ENCODE measurements at places on chromosomes 1 and 21.

DNA sequence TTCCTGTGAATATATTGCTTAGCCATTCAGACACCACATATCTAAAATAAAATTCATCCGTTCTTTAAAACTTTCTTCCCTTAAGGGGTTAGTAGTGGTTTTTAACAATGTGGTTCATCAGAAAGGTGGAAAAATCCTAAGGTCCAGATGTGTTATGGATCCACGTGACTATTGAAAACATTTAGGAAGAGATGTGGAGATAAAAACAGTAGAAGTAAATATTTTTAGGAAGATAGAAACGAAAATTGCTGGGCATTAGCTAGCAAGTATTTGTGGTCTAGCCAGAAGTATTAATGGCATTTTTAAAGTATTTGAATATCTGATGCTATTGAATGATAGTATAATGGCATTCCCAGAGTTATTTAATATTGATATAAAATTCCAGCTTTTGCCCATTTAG, 180.8 kb downstream of the LTN1 start:
- no peak for DNase-seq

DNA sequence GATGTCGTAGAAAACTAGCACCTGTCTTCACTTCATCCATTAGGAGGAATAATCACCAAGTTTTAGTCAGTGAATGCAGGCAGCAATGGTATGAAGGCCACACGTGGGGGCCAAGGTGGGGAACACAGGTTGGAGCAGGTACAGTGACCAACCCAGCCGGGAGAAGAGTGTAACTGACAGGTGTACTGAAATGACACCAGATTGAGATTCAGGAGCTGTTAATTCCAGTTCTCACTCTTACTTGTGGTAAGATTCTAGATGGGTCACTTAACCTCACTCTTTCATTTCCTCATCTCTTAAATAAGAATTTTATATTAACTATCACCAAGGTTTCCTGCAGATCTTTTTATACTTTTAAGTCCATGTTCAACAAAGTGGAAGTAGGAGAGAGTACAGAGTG, 206.2 kb upstream of the PTBP2 start:
- DNase-seq = no peak

DNA sequence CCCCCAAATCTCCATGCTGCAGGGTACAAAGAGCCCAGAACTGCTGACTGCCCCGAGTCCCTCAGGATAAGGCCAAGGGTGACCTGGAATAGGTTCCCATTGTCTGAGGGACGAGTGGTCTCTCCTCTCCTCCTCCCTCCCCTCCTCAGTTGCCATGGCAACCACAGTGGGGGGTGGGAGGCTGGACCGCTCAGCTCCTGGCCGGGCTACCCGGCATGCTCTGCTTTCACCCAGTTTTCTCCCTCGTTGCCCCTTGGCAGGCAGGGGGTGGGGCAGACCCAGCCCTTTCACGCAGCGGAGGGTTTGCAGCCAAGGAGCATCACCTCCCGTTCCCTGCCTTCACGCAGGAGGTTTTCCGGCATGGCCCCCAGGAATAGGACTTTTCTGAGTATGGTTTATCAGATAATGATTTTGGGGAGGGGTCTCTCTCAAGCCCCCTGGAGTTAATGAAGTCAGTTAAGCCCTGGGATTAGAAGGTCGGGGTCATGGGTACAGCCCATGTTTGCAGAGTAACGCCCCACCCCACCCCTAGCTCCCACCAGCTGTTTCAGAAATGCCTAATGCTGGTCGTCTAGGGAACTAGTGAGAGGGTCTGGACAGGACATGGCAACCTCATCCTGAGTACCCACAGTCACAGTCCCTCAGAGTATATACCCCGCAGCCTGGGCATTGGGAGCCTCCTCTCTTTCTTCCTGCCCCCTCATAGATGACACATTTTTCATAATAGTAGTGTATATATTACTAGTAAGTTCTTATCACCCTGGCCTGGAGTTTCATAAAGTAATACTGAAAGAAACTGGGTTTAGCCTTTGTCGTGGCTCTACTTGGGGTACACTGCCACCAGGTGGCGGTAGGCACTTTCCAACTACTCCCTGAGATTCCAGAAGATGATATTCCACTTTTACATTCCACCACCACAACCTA, 20.7 kb downstream of the C1QB start:
- no peak for DNase-seq

DNA sequence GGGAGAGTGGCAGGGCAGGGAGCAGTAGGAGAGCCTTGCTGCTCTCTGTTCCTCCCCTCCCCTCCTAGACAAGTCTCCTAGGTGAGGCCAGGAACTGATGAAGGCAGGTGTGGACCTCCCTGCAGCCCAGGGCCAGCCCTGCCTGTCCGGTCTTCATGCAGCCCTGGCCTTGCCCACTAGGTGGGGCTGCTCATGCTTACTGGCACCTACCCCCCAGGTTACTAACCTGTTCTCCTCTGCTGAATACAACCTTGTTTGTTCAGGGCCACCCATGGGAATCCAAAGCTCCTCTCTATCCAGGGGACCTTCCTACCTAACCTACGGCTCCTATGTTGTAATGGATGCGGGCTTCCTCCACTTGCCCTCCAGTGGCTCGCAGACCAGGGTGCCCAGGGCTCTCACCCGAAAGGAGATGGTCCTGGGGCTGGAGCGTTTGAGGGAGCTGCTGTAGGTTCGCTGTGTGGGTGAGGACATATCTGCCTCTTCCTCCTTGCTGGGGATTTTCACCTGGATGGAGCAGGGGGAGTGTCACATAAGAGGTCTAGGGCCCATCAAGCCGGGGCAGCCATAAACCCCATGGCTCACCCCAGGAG, 7.9 kb upstream of the TNNT2 start:
- DNase-seq = peak; percentile 8

DNA sequence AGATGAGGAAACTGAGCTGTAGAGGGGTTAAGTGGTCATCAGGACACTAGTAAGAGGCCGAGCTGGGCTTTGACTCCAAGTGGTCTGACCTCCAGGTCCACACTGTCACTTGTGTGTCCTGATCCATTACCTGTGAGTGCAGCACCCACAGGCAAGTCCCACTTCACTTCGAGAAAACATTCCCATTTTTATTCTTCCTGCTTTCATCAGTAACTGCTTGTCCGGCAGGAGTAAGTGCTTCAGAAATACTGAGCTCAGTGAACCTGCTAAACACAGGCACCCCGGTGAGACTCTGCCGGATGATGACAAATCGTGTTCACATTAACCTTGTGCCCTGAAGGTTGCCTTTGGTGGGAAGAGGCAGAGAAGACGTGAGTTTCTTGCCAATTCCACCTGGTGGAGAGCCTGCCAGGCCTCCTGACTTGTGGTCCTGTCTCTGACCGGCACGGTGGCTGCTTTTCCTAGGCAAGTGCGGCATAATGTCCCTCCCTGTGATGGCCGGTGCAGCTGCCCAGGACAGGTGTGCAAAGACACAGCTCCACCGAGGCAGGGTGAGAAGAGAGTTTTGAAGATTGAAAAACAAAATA, 29.4 kb downstream of the ZBTB18 start:
- DNase-seq = no peak

DNA sequence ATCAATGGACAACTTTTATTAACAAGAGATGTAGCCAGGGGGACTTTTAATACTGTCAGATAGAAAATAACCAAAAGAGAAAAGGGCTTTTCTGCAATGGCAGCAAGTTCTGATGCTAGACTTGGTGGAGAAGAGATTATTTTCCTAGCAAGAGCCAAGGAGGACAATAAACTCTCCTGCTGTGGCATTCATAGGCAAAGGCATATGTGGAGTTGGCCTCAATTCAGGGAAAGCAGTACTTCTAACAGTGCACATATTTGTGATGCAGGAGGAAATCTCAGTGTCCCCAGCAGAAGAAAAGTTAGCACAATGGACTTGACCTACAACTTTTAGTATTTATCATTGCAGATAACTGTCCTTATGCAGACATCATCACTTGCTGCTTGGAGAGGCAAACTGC, 75.1 kb upstream of the GRIK1 start:
- DNase-seq = no peak

- DNase-seq = peak; percentile 15
Observed at GRCh38 chr1:51907079-51907702, 28.7 kb upstream of the NRDC start.

DNA sequence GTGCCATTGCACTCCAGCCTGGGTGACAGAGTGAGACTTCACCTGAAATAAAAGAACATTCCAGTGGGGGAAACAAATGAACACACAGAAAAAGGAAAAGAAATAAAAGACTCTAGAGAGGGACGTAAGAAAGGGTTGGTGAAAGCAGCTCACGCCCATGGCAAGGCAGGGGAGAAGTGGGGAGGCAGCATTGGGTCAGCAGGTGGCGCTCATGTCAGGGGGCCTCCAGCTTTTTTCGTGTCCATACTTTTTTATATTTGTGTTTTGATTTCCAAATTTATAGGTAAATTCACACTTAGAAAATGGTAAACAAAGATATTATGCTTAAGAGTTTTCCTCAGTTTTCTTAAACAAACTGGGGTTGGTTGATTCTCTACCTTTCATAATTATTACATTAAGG, 45.5 kb downstream of the VPS13D start:
- no peak for DNase-seq

DNA sequence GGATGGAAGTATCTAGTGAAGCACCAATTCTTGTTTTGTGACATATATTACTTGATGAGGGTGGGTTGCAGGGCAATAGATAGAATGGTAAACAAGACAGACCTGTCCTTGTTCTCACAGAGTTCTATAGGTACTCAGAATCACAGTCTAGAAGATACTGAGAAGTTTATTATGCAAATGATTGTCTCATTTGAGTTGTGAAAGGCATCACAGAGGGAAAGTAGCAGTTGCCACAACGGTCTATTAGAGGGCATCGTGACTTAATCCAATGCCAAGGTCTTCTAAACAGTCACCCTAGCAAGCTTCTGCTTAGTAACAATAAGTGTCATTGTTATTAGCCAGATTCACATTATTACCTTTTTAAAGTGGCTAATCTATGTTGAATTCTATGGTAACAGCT, 574.8 kb upstream of the ZRANB2 start:
- no peak for DNase-seq

DNA sequence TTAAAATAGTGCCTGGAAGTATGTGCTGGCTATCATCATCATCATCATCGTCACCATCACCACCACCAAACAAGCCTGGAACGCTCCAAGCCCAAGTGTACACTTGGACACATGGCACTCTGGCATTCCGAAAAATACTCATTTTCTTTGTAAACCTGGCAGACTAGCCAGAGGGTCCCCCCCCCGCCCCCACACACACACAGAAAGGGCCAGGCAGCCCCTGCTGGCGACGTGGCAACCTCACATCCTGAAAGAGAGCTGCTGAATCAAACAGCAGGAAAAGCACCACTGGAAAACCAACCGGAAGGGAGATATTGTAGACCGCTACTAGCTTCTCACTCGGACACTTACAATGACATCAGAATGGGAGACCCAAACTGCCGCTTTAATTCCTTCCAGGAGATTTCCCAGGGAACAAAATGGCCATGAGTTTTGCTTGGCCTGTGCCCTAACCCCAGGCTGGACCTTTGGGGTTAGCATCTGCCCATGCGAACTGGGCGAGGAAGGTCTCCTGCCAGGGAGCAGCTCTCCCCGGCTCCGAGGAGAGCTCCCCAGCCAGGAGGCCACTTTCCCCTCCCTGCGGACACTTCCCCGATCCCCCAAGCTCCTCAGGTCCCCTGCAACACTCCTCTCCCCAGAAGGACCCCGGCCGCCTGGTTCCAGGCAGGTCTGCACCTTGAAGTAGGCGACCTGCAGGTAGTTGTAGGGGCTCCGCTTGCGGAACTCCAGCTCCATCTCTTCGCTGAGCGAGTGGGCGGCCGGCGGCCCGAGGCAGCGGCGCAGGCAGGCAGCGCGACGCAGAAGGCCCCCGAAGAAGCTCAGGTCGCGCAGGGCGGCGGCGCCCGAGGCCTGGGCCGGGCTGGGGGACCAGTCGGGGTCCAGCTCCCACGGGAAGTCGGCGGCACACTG, 742 bp downstream of the P3H1 start:
- peak; percentile 44 for DNase-seq

DNA sequence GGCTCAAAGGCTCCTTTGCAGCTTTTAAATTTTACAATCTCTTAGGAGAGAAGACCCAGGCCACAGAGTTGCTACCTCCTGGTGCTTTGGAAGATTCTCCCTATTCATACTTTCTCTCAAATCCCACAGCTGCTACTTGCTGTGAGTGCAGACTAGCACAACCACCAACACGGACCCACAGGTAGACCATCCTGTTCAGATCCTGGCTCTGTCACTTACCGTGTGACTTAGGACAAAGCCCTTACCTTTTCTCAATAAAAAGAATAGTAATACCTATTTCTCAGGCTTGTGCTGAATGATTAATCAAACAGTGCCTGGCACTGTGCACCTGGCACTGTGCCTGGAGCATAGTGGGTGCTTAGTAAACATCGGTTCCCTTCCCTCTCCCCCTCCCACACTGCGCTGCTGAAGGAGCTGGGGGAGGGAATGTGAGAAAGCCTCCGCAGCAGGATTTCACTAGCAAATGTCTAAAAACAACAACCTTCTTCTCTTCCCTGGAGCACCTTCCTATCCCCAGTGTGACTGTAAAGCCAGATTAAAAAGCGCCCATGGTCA, 81.7 kb downstream of the PGM1 start:
- DNase-seq = no peak

- no peak for DNase-seq
Observed at GRCh38 chr1:237084341-237085077, 42.5 kb downstream of the RYR2 start.

DNA sequence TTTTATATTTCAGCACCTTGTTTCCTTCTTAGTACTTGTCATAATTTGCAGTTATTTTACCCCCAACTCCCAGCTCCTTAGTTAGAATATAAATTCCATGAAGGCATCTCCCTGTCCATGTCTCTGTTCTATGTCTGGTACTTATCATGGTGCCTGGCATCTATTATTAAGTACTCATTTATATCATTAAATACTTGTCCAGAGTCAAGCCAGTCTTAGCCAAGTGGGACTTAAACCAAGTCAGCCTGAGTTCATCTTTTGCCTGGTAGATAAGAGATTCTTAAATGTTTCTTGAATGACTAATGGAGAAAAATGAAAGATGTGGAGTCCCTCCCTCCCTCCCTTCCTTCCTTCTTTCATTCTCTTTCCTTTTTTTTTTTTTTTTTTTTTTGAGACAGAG, 9.4 kb downstream of the SLC25A44 start:
- DNase-seq = no peak

DNA sequence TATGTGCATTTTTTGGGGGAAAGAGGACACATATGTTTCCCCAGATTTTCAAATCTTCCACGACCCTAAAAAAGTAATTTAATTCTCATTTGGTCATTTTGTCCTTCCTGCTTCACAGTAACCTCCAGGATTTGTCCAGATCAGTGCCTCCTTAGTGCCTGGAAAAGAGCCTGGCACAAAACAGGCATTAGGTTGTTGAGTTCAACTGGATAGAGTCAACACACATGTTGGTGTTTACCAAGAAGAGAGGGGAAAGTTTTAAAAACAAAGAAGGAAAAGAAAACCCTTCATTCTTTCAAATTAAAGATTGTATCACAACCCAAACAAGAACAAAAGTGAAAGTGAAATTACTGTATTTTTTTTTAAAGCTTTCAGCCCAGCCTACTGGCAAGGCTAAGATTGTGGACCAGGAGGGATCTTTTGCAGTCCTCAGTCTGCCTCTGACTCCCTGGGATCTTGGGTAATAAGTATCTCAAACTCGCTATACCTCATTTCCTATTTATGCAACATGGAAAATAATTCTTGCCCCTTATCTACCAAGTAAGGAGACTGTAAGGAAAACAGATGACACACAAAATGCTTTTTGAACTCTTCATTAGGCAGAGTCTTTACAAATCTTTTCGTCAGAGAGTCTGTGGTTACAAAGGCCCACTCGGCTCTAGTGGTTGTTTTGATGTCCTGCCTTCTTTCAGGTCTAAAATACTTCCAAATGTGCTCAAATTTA, 57.8 kb downstream of the ZNF281 start:
- DNase-seq = peak; percentile 27

Measured in Jurkat, Clone E6-1 (cell line).